Activated naive CD4-positive, alpha-beta T cell treated with anti-CD3 and anti-CD28 coated beads for 36 hours (primary cell): ENCODE measurements at places on chromosomes 5 and 9.

- no peak overlapping the region for H3K4me3 ChIP-seq
- no peaks in the 10 kb centered on the region for H3K36me3 ChIP-seq
- H3K4me1 ChIP-seq: no peaks in the 10 kb centered on the region
- no peak for DNase-seq
- no peak overlapping the region for H3K27ac ChIP-seq
Observed at GRCh38 chr5:39521940-39522590, 97.3 kb upstream of the DAB2 start.

DNA sequence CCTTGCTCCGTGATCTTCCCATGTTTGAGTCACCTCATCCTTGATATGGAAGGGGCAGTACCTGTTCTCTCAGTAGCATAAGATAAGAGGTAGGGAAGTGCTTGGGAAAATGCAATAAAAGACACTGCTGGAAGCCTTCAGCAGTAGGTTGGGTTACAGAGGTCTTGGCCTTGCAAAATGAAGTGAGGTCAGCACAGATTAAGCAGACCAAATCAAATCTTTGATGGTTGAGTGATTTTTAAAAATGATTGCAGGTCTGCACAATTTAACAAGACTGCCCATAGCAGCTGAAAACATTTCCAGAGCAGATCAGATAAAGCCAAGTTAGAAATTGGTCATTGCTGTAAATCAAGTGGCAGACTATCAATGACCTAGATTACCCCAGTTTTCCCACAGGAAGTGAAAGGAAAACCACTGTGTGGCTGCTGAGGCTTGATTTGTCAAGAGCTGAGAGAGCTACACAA lies 32.9 kb downstream of the PALM2AKAP2 start:
- H3K36me3 ChIP-seq: no peaks in the 10 kb centered on the region
- DNase-seq: no peak
- no peaks in the 10 kb centered on the region for H3K4me1 ChIP-seq
- H3K4me3 ChIP-seq: no peak overlapping the region
- H3K27me3 ChIP-seq: peaks cover 7% of the 10 kb centered on the region

- no peaks in the 10 kb centered on the region for H3K4me1 ChIP-seq
- no peak overlapping the region for H3K27ac ChIP-seq
- no peak overlapping the region for H3K4me3 ChIP-seq
Observed at GRCh38 chr5:120873083-120873482, 409.0 kb downstream of the PRR16 start.

DNA sequence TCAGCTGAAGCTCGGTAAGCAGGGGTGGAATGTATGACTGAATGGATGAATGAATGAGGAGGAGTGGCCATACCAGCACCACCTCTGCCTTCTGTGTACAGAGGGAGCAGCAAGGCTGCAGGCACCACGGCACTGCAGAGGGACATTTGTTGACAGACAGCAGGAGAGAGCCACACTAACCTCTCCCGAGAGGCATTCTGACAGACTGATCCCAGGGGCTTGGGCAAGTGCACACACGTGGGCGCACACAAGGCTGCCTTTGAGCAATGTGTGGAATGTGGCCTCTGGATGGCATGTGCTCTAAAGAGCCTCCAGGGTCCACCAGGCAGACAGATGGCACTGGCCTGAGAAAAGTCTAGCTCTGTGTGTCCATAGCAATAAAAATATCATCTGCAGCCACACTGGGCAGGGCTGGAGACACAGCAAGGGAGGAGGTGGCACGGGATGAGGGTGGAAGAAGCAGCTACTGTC lies 111.8 kb downstream of the ACTL7B start:
- H3K36me3 ChIP-seq: no peaks in the 10 kb centered on the region
- no peaks in the 10 kb centered on the region for H3K4me1 ChIP-seq
- no peak for DNase-seq
- no peak overlapping the region for H3K4me3 ChIP-seq
